ENCODE measurements at places on chromosomes 5 and 9.

DNA sequence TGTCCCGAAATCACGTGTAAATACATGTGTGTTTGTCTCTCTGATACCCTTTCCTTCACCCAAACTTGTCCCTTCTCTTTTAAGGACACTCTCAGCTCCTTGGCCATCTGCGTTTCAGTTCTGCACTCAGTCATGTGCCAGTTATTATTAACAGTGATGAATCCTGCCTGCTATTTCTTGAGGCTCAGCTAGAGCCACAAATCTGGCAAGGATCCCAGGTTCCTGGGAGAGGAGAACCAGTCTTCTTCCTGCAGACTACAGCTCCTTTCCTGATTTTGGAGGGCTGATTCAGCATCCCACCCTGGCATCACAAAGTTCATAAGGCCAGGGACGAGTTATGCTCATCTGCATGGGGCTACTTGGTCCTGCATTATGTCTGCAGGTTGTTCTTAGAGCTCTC lies 5.6 kb downstream of the MAMDC2 start:
- DNase-seq = peak; percentile 60

- no peak for DNase-seq
Observed at GRCh38 chr5:15170173-15170572, 298.6 kb upstream of the ANKH start.

DNA sequence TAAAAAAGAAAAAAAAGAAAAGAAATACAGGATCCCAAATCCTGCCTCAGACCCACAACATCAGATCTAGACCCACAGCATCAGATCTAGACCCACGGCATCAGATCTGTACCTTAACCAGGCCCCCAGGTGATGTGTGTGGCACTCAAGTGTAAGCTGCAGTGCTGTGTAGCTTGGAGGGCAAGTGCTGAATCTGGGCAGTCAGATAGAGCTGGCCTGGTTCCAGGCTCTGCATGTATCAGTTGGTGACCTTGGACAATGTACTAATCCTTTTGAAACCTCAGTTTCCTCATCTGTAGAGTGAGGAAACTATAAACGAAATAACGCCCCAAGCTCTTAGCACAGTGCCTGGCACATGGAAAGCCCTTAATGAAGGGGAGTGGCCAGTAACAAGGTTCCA lies 16.7 kb downstream of the COL15A1 start:
- DNase-seq = no peak

- no peak for DNase-seq
Observed at GRCh38 chr5:74647096-74647495, 6.6 kb upstream of the ENC1 start.

DNA sequence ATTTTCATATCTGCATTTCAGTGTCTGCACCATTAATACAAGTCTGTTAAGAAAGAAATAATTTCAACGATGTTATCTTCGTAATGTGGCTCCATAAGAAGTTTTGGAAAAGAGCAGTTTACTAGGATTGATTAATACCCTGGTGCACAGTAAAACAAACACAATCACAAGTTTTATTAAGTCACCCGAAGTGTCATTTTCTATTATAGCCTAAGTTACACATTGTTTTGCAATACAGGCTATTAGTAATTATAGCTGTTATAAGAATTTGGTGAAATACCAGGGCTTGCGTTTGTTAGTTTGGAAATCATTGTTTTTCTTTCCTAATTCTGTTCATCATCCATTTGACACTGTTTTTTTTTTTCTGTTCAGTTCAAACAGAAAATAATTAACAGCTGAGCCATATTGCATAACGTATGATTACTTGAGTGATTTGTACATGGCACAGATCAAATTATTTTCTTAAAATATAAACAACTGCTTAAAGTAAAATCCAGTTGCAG lies 30.6 kb downstream of the LVRN start:
- no peak for DNase-seq

DNA sequence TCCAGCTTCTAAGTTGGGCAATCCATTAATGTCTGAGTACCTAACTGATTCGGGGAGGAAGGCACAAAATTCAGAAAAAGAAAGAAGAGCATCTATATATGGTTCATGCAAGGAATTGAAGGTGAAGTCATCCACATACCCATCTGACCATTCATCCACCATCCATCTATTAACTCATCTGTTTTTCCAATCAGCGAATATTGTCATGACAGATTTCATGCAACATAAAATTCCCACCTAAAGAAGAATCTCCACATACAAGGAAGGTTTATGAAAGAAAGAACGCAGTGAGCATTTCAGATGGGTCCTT lies 164.7 kb downstream of the GRIA1 start:
- no peak for DNase-seq

GRCh38 chr5:167950126-167950721 lies 341.2 kb upstream of the WWC1 start:
- DNase-seq = peak; percentile 84

GRCh38 chr9:29511680-29512079 lies 1938.4 kb upstream of the C9orf72 start:
- no peak for DNase-seq

GRCh38 chr5:179269781-179270543 lies 75.3 kb downstream of the ADAMTS2 start:
- DNase-seq = no peak

DNA sequence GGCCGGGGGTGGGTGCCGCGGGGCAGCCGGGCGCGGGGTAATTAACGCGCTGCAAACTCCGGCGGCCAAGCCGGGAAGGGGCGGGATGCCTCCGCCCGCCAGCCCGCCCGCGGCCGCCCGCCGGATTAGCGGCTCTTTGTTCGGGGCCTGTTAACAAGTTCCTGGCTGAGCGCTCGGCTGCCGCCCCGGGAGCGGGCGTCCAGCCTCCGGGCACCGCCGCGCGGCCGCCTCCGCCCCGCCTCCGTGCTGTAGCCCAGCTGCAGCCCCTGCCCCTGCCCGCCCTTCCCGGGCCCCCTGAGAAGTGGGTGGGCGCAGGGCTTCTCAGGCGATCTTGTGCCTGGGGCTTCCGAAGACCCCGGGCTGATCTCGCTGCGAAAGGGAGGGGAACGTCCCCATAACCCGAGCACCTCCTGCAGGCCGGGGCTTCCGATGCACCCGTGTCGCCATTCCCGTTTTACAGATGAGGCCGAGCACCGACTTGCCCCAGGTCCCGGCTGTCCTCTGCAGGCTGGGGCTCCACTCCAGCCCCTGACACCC lies 7.5 kb downstream of the UNC5A start:
- peak; percentile 68 for DNase-seq

- DNase-seq = no peak
Observed at GRCh38 chr5:162067162-162067561, 411 bp upstream of the GABRG2 start.

- peak; percentile 56 for DNase-seq
Observed at GRCh38 chr5:72523960-72524582, 16.9 kb upstream of the ZNF366 start.

All from GM03348 (cell line).